NCI-H1092 (cell line): ENCODE measurements at places on chromosomes 13 and 19.

GRCh38 chr19:51120160-51120559, 4.5 kb upstream of the SIGLEC9 start:
- DNase-seq: no peak

DNA sequence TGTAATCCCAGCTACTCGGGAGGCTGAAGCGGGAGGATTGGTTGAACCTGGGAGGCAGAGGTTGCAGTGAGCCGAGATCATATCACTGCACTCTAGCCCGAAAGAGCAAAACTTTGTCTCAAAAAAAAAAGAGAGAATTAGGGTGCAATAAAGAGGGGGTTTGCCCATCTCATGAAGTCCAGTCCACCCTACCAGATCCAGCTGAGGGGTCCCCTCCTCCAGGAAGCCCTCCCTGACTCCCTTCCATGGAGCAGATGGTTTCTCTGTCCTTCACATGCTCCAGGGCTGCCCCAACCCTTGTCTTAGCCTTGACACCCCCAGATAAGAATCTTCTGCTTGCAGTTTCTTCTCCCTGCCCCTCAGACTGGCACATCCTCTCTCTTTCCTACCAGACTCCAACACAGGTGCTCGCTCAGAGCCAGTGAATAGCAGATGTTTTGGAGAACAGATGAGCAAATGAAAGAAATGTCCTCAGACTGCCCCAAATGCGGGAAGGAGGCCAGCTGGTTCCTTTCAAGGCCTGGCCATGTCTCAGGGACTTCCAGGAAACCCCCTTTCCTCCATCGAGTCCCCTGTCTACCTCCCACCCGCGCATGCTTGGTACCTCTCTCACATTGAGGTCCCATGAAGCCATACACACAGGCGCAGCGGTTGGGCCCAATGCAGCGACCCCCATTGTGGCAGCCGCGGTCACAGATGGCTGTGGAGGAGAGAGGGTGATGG, 5.0 kb downstream of the FBN3 start:
- DNase-seq: no peak

DNA sequence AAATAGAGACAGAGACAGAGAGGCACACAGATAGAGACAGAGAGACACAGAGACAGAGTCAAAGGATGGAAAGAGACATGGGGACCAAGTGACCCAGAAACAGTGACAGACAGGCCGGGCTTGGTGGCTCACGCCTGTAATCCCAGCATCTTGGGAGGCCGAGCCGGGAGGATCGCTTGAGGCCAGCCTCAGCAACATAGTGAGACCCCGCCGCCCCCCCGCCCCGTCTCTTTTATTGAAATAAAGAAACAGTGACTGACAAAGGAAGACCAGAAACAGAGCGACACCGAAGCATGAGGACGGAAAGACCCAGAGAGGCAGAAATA, 848 bp upstream of the NECTIN2 start:
- DNase-seq: no peak

- no peak for DNase-seq
These were observed 173.2 kb upstream of the TRPC4 start for GRCh38 chr13:38042771-38043170.

DNA sequence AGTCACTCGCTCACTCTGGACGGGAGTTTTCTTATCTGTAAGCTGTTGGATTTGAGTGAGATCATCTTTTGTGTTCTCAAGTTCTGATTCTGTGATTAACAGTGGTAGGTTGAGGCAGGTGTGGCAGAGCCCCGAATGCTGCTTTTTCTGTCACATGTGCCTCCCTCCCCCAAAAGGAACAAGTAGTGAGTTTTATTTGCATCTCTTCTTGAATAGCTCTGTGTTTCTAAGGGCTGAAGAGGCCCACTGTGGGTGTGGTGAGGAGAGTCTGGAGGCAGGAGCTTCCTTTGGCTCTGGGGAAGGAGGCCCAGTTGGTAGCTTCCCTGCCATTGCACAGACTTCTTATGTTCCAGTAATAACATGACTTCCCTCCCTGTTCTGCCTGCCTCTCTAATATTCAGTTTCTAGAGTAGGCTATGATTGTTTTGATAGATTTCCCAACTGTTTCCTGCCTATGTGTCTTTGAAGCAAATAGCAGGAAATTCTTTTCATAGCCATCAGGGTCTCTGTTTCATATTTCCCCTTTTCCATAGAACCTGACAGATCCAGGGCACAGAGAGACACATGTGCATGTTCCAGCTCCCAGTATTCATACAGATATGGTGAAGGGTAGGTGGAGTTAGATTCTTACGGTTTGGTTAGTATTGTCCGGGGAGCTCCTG, 23.9 kb upstream of the CXCL17 start:
- no peak for DNase-seq

DNA sequence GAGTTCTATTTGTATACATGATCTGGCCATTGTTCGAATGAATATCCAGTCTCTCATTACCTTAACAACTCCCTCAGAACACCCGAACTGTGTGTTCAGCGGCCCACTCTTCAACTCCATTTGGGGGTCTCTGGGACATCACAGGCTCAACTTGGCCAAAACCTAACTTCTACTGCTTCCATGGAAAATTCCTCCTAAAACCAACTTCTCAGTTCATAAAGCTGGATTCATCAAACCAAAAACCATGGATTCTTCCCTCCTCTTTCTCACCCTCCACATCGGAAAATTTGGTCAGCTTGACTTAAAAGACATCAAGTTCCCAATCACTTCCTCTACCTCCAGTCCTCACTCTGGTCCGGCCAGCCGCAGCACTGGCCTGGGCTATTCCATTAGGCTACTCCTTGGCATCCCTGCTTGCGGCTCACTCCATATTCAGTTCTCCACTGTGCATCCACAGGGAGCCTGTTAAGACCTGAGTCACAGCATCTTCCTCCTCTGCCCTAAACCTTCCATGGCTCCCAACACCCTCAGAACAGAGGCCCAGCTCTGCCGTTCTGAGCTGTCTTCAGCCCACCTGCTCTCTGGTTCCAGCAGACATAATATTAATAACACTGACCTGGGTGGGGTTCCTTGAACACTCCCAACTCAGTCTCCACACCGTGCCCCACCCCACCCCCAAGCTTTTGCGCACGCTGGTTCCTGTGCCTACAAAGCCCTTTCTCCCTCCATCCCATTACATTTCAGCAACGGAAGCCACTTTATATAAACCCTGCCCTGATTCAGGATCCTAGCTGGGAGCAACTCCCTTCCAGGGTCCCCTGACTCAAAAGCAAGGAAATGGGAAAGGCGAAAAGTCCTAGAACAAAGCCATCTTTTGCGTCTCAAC, 1.1 kb downstream of the ZNF792 start:
- no peak for DNase-seq

DNA sequence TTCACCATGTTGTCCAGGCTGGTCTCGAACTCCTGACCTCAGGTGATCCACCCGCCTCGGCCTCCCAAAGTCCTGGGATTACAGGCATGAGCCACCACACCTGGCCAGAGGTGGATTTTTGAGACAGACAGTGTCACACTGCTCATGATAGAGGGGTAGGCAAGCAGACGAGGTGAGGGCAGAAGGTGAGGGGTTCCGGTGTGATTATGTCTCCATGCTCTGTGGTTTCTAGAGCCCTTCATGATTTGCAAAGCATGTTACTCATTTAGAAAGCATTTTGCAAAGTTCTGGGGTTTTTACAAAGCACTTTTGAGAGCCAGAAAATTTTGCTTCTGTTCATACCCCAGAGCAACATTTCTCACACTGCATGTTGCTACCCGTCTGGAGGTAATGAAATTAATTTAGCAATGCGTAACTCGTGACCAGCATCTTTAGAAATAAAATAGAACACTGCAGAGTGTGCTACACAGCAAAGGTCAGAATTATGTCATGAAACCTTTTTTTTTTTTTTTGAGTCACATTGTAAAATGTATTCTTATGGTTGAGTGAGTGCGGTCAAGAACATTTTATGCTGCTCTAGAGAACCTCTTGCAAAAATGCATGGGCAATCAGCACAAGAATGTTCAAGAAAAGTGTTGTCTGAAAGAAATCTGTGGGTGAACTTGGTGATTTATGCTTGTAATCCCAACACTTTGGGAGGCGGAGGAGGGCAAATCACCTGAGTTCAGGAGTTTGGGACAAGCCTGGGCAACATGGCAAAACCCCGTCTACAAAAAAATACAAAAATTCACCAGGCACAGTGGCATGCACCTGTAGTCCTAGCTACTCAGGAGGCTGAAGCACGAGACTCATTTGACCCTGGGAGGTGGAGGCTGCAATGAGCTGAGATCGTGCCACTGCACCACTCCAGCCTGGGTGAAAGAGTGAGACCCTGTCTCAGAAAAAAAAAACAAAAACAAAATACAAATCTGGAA, 58.0 kb downstream of the MAP4K1 start:
- DNase-seq: no peak

DNA sequence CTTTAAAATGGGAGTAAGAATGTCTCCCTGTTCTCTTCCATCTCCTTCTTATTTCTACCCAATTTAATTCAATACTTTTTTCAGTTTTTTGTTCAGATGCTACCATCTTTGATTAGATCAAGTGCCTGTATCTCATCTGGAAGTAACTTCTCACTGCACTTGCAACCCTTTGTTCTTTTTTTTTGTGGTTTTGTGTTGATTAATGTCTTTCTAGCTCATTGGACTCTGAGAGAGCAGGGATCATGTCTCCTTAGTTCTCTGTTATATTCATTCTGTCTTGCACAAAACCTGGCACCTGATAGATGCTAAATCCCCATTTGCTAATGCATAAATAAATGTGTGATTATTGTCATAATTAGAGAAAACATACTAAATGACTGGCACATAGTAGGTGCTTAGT, 834 bp upstream of the ITGBL1 start:
- no peak for DNase-seq

DNA sequence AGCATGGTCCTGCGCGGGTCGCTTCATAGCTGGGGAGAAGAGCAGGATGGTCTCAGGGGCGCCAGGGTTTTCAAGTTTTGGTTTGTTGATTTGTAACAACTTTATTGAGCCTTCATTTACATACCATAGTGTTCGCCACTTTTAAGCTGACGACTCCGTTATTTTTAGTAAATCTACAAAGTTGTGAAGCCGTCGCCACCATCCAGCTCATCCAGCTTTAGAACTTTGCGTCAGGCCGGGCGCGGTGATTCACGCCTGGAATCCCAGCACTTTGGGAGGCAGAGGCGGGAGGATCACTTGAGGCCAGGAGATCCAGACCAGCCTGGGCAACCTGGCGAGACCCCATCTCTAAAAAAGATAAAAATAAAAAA, 404 bp downstream of the C19orf44 start:
- DNase-seq: no peak

DNA sequence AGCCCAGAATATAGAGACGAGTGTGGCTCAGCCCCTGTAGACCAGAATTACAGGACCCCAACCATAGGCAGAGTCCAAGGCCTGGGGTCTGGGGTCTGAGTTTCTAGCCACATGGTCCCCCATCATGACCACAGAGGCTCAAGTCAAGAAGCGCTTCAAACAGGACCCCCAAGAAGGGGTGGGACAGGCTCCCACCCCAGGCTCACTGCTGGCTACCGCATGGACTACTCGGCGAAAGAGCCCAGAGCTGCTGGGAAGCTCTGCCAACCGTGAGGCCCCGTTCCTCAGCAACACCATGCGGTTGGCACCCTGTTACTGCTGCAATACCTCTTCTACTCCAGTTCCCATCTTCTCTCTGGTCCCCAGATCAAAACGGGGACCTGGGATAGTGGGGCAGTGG, 254.8 kb downstream of the TEX29 start:
- DNase-seq: no peak

- no peak for DNase-seq
These were observed 336.0 kb downstream of the TBC1D4 start for GRCh38 chr13:75145927-75146326.

- DNase-seq: no peak
These were observed 185.0 kb downstream of the ZNF536 start for GRCh38 chr19:30557212-30557611.

DNA sequence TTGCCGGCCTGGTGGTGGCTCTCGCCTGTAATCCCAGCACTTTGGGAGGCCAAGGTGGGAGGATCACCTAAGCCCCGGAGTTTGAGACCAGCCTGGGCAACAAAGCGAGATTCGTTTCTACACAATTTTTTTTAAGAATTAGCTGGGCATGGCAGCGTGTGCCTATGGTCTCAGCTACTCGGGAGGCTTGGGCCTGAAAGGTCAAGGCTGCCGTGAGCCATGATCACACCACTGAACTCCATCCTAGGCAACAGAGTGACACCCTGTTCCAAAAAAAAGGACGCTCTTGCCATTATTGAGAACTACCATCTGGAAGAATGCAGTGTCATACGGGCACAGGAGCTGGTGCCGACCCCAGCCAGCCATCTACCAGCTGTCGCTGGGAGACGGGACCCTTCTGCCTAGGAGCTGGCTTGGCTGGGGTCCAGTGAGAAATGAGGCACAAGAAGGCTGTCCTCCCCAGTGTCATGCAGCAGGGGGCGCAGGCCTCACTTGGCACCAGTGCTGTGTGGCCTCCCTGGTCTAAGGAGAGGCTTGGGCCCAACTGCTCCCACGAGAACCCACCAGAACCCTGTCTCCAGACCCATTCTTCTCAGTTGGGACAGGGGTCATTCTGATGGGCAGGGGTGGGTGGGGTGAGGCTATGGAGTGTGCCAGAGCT, 12.2 kb upstream of the RELB start:
- DNase-seq: no peak

GRCh38 chr19:9671655-9672054, 3.2 kb downstream of the ZNF562 start:
- no peak for DNase-seq

GRCh38 chr13:110706570-110707372, 855 bp upstream of the CARS2 start:
- DNase-seq: no peak
